Stimulated activated CD4-positive, alpha-beta T cell treated with anti-CD3 and anti-CD28 coated beads, Interleukin-2, amount 100 ng/mL, for 48 hours (primary cell): ENCODE measurements at places on chromosomes 1 and 21.
A peak's percentile ranks its signal among the peaks of the same experiment; 100 is the strongest.

- no peak for DNase-seq
Observed at GRCh38 chr1:214753236-214753852, 150.3 kb downstream of the CENPF start.

GRCh38 chr1:64498325-64498724, 28.4 kb downstream of the CACHD1 start:
- no peak for DNase-seq

DNA sequence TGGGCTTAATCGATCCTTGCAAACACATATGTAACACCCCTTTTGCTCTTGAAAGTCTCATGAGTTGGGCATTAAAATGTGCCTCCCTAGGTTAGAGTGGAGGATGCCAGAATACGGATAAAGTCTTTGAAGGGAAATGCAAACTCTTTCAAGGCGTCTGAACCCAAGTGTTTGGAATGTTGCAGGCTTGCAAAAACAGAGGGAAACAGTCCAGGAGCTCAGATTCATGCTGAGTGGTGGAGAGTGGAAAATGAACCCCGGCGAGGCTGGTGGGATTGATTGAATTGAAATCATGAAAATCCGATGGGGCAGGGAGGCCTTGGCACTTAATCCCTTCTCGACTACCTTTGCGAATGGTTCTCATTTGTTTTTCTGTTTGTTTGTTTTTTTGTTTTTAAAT, 175.5 kb downstream of the PGBD5 start:
- DNase-seq: no peak

- DNase-seq: no peak
Observed at GRCh38 chr21:37337831-37338230, 28.7 kb upstream of the DYRK1A start.

GRCh38 chr1:19327301-19327700, 15.2 kb downstream of the SLC66A1 start:
- DNase-seq: no peak

- DNase-seq: no peak
Observed at GRCh38 chr1:34690269-34690668, 64.6 kb upstream of the GJB5 start.

DNA sequence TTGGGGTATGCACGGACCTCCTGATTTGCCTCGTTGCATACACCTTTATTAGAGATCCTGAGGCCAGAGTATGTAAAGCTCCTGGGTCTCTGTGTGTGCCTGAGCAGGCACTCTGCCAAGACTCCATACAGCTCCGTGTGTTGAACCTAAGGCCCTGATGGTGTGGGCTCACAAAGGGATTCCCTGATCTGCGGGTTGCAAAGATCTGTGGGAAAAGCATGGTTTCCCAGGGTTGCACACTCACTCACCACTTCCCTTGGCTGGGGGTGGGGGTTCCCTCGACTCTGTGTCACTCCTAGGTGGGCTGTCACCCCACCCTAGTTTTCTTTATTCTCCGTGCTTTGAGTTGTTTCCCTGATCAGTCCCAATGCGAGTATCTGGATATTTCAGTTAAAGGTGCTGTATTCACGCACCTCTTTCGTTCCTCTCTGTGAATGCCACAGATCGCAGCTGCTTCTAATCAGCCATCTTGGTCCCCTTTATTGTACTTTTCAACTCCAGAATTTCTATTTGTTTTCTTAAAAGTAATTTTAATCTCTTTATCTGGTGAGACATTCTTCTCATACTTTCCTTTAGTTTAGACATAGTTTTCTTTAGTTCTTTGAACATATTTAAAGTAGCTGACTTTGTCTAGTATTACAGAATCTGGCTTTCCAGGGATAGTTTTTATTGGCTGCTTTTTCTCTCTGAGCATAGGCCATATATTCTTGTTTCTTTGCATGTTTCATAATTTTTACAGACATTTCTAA, 39.0 kb upstream of the F3 start:
- DNase-seq: no peak

GRCh38 chr1:226958300-226958699, 18.2 kb downstream of the COQ8A start:
- no peak for DNase-seq

GRCh38 chr21:41634211-41634694, 126.3 kb upstream of the TMPRSS2 start:
- no peak for DNase-seq

DNA sequence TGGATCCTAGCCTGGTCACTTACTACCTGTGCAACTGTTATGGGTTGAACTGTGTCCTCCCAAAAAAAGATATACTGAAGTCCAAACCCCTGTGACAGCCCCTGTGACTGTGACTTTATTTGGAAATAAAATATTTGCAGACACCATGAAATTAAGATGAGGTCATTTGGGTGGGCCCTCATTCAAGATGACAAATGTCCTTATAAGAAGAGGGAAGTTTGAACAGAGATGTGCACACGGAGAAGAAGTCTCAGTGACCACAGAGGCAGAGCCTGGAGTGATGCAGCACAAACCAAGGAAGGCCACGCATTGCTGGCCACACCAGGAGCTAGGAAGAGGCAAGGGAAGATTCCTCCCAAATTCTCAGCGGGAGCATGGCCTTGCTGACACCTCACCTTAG, 249.7 kb upstream of the RUNX1 start:
- DNase-seq: no peak

- DNase-seq: no peak
Observed at GRCh38 chr1:66359815-66360214, 174.1 kb upstream of the SGIP1 start.

- DNase-seq: no peak
Observed at GRCh38 chr1:108749081-108749480, 2.6 kb downstream of the STXBP3 start.

GRCh38 chr1:228197555-228198147, 10.2 kb upstream of the OBSCN start:
- no peak for DNase-seq

DNA sequence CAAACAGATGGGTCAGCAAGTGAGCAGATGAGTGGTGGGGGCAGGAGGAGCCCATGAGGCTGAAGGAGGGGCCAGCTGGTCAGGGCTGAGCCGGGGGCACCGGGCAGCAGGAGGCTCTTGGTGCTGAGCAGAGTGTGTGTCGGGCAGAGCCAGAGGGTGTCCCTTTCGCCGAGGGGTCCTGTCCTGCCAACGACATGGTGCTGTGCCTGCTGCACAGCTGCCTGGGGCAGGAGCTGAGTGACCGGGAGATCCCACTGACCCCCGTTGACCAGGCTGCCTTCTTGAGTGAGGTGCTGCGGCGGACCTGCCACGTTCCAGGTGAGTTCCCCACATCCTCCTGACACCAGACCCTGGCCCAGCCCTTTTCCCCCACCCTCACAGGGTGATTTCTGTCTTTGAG, 27.5 kb downstream of the HYI start:
- no peak for DNase-seq

- no peak for DNase-seq
Observed at GRCh38 chr1:2279210-2279639, 51.1 kb downstream of the SKI start.

DNA sequence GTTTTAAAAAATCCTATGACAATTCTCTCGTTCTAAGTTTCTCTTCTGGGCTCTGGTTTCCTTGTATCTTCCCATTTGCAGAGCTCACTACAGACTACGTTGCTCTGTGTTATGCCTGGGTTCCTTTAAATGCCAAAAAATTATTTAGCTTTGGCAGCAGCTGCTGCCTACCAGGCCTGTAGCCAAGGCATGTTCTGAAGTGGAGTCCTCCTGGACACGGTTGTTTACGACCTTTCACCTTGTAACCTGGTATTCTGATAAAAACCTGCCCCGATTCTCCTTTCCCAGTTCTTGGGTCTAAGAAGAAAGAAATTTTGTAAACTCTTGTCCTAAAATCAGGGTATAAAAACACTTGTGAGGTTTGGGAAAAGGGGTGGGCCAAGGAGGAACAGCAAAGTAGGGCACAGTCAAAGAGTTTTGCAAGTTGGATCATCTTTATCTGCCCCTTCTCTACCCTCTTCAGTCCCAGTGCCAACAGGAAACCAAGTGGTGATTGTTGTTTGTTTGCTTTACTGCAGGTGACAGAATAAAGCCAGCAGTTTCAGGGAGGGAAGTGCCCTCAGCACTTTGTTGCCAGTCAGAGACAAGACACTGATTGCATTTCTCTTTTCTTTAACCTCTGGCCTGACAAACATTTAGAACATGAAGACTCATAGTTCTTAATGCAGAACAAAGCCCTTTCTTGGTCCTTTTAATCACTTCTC, 3.1 kb upstream of the TXNIP start:
- no peak for DNase-seq

DNA sequence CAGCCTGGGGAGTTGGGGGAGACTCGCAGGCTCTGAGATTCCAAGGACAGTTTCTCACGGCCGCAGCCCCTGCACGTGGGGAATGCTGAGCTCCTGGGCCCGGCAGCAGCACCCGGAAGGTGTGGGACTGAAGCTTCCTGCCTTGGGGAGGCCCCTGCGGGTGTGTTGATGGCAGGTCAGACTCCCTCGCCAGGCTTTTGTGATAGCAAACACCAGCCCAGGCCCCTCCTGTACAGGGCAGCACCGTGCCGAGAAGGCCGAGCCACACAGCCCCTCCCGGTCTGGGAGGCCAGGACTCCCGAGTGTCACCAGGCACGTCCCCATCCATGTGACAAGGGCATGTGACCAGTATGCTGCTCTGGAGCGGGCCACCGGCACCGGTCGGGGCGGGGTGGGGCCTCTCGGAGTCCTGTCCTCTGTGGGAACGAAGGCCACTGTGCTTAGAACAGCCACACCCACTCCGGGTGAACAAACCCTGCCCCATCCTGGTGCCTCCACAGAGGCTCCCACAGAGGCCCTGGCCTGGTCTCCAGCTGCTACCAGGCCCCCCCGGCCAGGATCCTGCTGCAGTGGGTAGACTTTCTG, 31.1 kb upstream of the ARHGEF16 start:
- no peak for DNase-seq

- DNase-seq: no peak
Observed at GRCh38 chr1:246497331-246497915, 9.7 kb downstream of the SMYD3 start.

- no peak for DNase-seq
Observed at GRCh38 chr21:46057111-46057709, 40.7 kb upstream of the COL6A2 start.

- DNase-seq: no peak
Observed at GRCh38 chr1:69613414-69613813, 45.7 kb downstream of the LRRC7 start.

- no peak for DNase-seq
Observed at GRCh38 chr1:36992139-36992943, 42.0 kb downstream of the GRIK3 start.

- peak; percentile 65 for DNase-seq
Observed at GRCh38 chr1:182601416-182601786, 2.8 kb downstream of the RGS16 start.

GRCh38 chr1:15714406-15715136, 21.5 kb upstream of the SLC25A34 start:
- DNase-seq: no peak

DNA sequence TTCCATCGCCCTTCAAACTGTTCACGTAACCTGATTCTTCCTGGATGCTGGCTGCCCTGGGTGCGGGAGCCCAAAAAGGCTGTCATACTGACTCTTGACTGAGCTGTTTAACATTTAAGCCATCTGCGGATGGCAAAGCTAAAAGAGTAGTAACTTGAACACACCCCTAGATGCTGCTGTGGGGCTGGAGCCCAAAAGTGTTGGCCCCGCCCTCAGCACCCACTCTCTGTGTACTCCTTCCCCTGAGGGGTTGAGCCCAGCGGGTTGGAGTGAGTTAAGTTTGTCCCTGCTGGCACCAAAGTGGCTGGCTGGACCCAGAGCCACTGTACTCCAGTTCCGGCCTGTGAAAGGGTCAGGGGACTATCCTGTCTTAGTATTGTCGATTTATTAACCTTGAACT, 640.6 kb downstream of the PTPRU start:
- no peak for DNase-seq

- DNase-seq: no peak
Observed at GRCh38 chr1:81950591-81951244, 150.0 kb downstream of the ADGRL2 start.

- no peak for DNase-seq
Observed at GRCh38 chr1:156001662-156002171, 19.0 kb downstream of the SSR2 start.

DNA sequence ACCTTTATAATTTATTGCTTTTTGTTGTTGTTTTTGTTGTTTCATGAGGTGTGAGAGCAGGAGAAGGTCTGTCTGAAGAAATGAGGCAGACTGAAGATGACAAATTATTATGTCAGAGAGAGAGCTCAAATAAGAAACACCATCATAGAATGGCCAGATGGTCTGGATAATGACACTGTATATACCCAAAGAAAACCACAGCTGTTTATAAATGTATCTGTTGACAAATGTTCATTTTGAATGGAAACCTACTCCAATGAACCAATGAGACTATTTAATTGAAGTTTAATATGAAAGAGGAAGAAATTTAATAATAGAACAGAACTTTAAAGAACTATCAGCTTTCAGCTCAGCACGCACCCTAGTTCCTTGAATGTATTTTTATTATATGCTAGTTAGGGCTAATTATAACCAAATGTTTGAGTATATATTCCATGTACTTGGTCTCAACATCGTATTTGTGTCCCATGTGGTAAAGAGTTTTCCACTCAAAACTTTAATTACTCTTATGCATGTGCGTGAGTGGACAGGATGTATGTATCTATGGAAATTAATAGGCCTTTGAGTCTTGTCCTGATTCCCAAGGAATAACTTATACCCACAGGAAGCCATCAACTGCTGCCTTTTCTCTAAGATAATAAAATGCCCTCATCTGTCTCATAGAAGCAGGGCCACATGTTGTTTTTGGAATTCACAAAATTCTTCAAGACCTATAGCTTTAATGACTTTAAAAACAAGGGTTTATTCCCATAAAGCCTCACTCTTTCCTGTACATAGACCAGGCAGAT, 202.7 kb downstream of the KCNK2 start:
- no peak for DNase-seq
